ENCODE measurements at places on chromosomes 11 and 22.

GRCh38 chr11:78363024-78363619 is 54.5 kb downstream of the GAB2 start:
- no peak for DNase-seq

DNA sequence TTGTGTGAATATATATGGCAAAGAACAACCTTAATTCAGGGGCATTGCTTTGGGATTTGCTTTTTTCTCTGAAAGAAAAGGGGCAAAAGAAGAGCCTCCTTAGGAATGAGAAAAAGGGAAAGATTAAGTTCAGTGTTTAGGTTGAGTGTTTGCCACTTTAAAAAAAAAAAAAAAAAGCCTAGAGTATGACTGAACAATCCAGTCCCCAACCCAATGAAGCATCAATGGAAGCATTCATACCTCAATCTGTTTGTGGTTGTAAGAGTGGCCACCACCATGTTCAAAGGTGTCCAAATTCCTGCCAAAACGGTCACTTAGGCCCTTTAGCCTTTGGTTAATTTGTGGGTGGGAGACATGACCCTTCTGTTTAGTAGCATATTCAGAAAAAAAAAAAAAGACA is 260.6 kb downstream of the SOX6 start:
- no peak for DNase-seq

DNA sequence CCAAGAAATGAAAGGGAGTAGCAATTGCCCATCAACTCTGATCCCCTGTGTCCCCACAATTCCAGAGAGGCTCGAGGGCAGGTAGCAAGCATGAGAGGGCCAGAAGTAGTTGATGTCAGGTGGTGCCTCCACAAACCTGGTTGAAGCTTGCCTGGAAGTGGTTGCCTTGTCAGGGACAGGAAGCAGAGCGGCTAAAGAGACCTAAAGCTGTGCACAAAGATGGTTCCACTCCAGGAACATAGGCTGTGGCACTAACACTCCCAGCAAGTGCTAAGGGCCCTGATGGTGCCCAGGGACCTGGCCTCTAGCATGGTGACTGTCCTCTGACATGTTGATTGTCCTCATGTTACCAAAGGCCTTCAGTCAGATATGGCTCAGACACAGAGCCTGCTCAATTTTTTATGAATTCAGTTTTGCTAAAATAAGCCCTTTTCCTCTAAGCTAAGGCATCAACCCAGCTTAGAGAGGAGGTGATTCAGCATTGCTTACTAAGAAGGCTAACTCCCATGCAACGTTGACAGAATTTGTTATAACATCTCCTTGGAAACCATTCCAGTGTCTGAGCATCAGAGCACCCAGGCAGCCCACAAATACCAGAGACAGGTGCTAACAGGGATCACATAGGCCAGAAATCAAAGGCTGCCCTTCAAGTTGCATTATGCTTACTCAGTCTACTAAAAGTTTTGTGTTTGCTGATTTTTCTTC is 196.3 kb upstream of the ARHGAP20 start:
- no peak for DNase-seq

GRCh38 chr11:1841511-1842148 is 2.8 kb downstream of the TNNI2 start:
- DNase-seq: no peak

GRCh38 chr11:45806072-45806933 is 1.4 kb downstream of the SLC35C1 start:
- no peak for DNase-seq

DNA sequence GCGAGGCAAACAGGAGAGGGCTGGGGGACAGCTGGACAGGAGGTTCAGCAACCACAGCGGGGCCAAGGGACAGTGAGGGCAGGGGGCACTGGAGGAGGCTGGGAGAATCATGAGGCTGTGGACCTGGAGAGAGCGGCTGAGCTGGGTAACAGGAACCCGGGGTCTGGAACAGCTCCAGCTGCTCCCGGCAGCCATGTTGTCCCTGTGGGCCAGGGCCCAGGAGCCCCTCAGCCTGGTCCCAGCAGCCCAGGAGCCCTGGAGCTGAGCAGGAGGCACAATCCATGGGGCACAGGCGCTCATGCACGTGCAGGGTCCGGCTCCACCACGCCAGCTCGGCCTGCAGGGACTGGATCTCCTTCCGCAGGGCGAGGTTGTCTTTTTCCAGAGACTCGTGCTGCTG is 7.4 kb downstream of the BATF2 start:
- DNase-seq: no peak

- DNase-seq: peak; percentile 2
Observed at GRCh38 chr11:2537896-2538724, 93.3 kb downstream of the KCNQ1 start.

GRCh38 chr11:42490506-42490905 is 821.3 kb upstream of the API5 start:
- no peak for DNase-seq

DNA sequence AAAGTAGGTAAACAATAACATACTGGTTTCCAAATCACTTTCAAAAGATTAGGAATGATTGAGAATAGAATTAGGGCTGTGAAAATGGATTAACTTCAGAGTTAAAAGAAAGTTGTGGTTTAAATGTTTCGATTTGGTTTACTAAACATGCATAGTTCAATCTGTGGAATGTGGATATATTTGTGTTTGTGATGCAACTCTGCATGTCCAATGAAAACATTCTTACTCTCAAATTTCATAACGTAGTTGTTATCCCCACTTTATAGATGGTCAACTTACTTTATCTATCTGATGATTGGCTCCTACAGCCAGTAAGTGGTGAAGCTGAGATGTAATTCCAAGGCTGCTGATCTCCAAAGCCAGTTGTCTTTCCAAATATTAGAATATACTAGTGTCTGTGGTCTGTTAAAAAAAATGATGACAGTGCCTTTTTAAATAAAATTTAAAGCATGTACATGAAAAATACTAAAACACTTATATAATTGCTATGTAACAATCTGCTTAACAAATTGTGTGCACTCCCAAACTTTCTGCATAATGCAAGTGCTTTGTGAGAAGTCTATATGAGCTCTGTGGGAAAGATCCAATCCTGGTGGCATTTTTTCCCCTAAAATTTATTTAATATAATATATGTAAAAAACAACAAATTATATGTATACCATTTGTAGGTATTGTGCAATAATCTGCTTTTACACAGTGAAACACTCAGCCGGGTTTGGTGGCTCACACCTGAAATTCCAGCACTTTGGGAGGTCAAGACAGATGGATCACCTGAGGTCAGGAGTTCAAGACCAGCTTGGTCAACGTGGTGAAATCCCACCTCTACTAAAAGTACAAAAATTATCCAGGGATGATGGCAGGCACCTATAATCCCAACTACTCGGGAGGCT is 9.7 kb upstream of the SIK3 start:
- DNase-seq: no peak

DNA sequence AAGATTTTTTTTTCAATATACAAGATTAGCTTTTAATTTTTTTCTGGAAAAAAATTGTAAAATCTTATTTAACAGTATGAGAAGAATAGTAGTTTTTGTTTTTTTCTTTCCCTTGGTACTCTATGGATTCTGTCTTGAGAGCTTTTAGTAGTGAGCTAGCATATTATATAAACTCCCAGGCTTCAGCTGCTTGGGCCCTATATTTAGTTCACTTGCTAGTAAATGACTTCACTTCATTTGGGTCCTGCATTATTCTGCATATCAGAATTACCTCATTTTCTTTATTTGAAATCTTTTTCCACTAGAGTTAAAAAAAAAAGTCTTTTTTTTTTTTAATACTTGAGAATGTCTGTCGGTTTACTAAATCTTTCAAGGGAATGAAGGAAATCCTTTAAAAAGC is 33.1 kb downstream of the HIPK3 start:
- no peak for DNase-seq

DNA sequence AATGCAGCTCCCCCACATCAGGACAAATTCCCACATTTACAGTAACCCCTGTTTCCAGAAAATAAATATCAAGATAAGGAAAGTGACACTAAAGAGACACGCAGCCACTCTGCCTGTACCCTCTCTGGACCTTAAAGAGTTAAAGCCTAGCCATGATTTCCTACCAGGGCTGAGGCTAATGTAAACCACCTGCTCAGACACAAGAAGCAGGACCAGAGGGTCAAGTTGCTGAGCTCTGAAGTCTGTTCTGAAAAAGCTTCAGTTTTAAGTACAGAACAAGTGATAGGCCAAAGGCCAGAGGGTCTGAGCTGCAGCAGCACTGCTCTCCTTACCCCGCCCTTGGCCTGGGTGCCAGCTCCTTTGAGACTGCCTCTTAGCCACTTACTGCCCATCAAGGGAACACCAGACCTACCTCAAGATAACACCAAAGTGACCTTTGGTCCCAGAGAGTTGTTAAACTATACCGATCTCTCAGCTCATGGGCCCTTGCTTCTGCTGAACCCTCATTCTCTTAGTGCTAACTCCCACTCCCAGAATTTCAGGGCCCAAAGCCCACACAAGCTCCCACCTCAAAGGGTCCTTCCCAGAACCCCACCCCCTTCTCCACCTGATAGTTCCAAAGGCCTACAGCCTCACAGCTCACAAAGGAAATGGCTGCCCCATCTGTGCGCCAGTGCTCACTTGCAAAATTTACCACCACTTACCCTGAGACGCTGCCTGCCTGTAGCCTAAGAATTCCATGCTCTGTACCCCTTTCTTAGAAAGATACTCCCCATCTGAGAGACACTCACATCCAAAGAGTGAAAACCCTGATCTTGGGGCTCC is 40.5 kb downstream of the IL18BP start:
- DNase-seq: no peak

DNA sequence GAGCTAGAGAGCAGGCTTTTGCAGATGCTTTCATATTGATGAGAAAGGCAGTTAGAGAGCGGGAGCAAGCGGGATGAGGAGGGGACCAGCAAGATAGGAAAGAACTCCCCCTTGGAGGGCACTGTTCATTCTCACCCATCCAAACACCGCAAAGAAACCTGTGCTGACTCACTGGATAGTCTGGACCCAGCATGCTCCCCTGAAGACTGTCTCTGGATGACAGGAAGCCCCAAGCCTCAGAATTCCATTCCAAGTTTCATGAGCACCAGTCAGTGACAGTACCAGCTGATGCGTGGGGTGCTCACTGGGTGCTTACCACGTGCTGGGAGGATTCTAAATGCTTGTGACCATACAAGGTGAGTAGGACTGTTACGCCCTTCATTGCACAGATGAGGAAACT is 34.2 kb downstream of the MICAL3 start:
- DNase-seq: no peak

DNA sequence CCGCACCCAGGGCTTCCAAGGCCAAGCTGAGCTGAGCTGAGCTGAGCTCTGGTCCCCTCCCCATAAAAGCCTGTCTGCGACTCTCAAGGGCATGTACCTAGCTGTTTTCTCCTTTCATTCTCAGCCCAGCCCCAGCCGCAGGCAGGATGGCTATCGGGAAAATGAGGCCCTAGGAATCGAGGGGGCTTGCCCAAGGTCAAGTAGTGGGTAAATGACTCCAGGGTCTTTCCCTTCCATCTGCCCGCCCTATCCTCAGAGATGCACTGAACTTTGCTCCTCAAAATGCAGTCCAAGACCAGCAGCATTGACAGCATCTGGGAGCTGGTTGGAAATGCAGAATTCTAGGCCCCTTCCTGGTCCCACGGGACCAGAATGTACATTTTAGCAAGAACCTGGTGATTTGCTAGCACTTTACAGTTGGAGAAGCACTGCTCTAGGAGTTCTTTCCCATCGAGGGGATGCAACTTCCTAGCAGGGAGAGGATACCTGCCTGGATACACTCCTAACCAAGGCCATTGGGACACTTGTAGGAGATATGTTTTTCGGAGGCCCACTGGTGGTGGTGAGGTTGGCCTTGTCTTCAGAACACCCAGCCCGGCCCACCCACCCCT is 43.2 kb upstream of the ACCSL start:
- no peak for DNase-seq

GRCh38 chr22:45978275-45978713 is 1.3 kb upstream of the WNT7B start:
- DNase-seq: no peak

DNA sequence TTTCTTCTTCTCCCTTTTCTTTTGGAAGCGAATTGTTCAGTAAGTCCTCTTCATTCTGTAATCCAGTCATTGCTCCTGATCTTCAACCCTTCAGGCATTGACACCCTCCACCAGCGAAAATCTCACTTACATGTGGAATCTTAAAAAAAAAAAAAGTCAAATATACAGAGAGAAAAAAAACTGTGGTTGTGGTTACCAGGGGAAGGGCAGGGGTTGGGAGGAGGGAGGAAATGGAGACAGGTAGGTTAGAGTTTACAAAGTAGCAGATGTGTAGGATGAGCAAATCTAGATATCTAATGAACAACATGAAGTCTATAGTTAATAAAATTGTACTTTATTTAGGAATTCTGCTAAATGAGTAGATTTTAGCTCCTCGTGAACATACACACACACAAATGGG is 17.7 kb upstream of the TMEM123 start:
- peak; percentile 15 for DNase-seq

DNA sequence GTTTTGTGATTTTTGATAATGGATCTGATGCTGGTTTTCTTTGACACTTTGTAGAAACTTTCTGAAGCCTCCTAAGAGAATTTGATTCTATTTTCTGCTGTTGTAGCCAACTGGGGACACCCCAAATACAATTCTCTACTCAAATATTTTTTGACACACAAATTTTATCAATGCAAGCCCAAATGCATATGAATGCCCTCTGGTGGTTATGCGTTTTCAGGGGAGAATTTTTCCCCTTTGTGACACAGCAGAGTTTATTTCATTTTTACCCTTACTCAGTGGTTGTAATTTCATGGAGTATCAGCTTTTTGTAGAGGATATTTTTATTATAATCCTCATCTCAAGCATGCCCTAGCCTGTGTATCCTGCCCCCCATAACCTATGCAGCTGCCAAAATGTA is 44.7 kb upstream of the MTMR2 start:
- no peak for DNase-seq

GRCh38 chr11:92313784-92314183 is 89.2 kb downstream of the FAT3 start:
- no peak for DNase-seq

DNA sequence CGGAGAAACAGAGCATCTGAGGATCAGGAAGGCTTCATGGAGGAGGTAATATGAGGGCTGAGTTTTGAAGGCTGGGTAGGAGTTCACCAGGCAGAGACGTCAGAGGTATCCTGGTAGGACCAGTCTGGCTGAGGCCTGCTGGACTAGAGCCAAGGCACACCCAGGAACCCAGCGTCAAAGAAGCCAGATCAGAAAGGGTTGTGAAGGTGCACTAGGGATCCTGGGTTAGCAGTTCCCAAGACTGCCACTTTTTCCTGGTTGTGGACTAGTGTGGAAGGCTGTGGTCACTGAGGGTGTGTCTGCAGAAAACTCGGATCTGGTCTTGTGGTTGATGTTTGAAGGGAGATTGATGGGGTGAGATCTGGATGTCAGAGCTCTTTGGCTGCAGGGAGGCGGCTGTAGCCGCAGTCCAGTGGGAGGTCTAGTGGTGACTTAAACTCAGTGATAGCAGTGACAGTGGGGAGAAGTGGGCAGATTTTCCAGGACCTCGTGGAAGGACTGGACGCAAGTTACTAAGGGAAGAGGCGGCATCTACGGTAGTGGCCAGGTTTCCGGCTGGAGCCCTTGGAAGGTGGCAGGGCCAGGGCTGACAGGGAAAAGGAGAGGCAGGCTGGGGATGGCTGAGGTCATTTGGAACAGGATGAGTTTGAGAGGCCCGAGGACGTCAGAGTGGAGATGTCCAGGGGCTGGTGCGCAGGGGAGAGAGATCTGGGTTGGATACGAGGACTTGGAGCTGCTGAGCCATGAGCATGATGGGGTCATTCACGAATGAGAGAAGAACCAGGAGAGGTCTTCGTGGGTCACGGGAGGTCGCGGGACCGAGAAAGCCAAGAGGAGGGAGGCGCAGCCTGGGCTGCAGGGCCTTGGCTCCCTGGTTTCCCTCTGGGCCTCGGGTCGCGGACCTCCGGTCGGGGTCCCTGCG is 10.9 kb downstream of the RELA start:
- DNase-seq: no peak

- no peak for DNase-seq
Observed at GRCh38 chr11:46808799-46809431, 37.2 kb downstream of the CKAP5 start.
